ENCODE measurements at places on chromosomes 3 and 15.

GRCh38 chr3:52779837-52780585 lies 2.6 kb downstream of the ITIH1 start:
- no peak for DNase-seq

DNA sequence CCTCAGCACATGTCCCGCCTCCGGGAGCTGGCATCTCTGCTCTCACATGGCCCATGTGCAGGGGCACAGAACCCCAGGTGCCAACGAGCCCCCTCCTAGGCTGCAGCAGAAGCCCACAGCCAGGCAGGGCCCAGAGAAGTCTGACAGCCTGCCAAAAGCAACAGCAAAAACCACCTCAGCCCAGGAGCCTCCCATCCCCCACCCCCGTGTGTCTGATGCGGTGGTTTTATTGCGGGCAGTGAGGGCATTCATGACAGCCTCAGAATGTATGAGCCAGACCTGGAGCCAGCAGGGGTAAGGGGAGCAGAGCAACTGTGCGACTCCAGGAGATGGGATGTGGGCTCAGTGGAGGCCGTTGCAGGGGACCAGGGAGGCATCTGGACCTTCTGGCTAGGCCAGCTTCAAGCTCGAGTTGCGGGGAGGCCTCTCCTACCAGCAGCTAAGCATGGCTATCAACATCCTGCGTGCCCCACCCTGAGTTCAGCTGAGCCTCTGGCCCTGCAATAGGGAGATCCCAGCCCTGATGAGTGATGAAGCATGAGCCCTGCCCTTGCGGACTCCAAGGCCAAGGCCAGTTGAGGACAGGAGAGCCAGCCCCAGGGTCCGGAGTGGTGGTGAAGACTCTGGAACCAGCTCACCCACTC lies 52.5 kb downstream of the CYP11A1 start:
- DNase-seq, result no peak

GRCh38 chr3:17132286-17133115 lies 247.7 kb downstream of the PLCL2 start:
- DNase-seq, result no peak

- DNase-seq, result no peak
Measured at GRCh38 chr3:32109256-32109655, 2.8 kb downstream of the GPD1L start.

DNA sequence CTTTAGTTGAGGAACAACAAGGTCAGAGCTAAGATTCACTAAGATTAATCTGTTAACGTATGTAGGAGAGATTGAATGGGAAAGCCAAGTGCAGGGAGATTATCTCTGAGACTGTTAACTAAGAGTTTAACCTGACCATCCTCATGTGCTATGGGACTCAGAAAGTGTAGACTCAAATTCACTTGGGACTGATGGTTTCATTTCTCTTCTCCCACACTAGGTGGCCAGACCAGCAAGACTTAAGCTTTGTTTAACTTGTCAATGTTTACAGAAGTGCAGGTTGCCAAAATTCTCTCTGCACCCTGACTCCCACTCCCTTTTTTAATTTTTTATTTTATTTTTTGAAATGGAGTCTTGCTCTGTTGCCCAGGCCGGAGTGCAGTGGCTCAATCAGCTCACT lies 6.3 kb upstream of the HEXA start:
- no peak for DNase-seq

Data from NCI-H1930 (cell line).